AG08396 (cell line): ENCODE measurements at places on chromosomes 5 and 9.
A peak's percentile ranks its signal among the peaks of the same experiment; 100 is the strongest.

GRCh38 chr9:133122935-133123611 lies 2.0 kb upstream of the RALGDS start:
- no peak for DNase-seq

DNA sequence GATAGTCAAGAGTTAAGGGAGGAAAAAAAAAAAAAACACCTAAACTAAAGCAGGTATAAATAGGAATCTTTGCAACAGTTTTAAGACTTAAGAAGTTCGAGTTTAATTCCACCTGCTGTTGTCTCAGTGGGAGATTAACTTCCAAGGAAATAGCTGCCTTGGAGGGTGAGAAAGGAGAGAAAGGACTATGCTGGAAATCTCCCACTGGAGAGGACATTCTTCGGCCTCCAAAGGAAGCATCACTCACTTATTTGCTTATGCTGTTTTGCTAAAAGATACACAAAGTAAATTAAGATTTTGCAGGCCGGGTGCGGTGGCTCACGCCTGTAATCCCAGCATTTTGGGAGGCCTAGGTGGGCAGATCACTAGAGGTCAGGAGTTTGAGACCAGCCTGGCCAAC lies 317.9 kb upstream of the MPDZ start:
- no peak for DNase-seq

GRCh38 chr9:110255463-110256379 lies 586 bp downstream of the TXN start:
- peak; percentile 45 for DNase-seq

GRCh38 chr9:111381006-111381405 lies 51.0 kb upstream of the OR2K2 start:
- DNase-seq = no peak

DNA sequence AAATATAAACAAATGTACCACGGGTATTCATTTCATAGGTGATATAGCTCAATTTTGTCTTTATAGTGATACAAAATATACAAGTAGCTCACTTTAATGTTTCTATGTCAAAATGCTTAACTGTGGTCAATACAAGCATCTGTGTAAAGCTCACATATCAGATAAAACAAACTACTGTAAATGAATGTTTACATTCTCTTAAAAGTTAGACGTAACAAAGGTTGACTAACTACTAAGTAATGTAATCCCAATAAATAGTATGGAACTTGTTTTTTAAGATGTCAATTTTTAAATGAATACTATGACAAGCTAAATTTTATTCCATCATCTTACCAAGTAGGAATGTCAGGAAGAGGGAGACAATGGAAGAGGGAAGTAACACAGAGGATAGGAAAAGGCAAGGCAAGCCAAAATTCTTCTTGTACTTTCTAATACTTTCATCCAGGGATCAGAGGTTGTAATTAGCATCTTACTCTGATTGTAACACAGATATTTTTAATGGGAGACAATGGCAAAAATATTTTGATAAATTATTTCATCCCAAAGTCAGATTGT lies 105.5 kb downstream of the STRBP start:
- no peak for DNase-seq

DNA sequence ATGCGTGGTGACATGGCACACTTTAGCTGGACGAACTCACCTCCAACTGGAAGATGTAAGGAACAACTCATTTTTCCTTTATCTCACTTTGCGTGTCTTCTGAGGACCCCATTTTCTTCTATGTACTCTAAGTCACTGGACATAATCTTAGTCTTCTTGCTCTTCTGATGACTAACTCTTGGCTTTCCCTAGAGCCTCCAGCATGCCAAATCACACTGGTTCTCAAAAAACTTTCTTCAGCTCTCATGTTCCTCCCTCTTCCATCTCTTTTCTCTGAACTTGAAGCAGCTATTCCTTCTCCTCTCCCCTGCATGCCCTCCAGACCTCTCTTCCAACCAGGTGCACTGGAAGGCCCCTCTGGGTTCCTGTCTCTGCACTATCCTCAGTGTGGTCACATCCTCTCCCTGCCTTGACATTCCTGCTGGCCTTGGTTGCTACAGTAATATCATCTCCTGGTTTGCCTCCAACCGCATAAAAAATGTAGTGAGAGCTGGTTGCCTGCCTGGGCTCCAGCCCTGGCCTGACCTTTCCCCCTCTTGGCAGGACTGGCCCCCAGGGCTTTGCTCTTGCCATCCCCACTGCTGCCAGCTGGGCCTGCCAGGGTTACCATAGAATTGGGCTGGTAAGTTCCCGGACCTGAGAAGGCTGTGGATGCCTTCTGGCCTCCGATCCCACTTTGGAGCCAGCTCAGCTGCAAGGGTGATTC lies 44.8 kb upstream of the BNC2 start:
- no peak for DNase-seq

- peak; percentile 50 for DNase-seq
Measured at GRCh38 chr5:74543162-74543995, 97.1 kb downstream of the ENC1 start.

GRCh38 chr5:123094919-123095797 lies 6.1 kb downstream of the PRDM6 start:
- peak; percentile 55 for DNase-seq

DNA sequence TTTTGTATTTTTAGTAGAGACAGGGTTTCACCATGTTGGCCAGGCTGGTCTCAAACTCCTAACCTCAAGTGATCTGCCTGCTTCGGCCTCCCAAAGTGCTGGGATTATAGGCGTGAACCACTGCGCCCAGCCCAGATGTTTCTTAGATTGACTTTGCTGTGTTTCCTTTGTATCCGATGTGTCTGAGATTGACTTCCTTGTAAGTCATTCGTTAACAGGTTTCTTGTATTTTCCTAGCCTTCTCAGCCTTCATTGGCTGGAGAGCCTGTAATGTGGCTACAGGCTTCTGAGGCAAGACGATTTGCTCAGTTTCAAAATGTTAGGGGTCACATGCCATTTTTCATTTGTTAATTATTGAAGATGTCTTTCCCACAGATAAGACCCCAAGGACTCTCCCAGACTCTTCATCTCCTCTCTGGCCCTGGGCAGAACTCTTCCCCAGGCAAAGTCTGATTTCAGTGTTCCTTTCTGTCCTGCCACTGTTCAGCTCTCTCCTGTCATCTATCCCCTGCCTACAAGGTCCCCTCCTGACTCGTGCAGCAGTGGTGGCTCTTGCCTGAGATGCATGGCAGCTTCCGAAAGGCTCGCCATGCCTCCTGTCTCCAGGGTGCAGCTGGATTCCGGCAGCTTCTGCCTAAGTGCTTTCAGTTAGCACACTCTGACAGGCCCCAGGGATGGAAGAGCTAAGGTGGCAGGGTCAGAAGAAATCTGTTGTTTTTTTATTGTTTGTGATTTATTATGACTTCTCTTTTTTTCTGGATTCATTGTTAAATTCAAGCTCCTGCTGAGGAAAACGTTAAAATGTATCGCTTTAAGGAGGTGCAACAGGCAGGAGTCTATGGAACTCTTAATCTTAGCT lies 206.4 kb downstream of the AOPEP start:
- no peak for DNase-seq

DNA sequence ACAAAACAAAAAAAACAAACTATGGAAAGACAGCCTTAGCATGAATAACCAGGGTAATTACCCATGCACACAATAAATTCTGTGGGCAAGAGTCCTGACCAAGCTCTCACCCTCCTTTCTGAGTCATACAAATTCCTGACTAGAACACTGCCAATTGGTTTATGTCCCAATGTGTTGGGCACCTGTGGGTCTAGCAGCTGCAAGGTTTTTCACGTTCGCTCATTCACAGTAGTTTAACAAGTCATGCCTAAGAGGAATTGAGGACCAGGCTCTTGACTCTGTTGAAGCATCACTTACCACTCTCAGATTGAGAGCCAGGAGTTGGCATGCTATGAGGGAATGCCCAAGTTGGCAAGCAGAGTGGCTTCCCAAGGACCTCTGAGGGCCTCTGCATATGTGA lies 205.5 kb upstream of the SLC24A2 start:
- DNase-seq = no peak

DNA sequence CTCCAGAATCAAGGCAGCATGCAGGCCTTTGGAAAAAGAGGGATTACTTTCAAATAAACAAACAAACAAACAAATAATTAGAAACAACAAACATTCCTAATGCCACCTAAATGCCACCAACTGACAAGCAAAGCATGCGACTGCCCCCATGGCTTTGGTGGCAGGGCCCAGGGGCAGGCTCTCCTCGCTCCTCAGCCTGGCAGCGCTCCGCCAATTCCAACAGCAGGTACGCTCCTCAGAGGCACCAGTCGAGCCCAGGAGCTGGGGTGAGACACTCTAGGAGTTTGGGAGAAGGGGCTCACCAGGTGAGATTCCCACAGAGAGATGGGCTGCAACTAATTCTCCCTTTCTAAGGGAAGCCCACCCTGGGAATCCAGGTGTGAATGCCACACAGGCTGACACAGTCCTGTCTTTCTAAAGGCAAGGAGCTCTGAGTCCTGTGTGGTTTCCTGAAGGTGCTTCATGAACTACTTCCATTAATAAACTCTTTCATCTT lies 27.8 kb downstream of the CSF2 start:
- no peak for DNase-seq

DNA sequence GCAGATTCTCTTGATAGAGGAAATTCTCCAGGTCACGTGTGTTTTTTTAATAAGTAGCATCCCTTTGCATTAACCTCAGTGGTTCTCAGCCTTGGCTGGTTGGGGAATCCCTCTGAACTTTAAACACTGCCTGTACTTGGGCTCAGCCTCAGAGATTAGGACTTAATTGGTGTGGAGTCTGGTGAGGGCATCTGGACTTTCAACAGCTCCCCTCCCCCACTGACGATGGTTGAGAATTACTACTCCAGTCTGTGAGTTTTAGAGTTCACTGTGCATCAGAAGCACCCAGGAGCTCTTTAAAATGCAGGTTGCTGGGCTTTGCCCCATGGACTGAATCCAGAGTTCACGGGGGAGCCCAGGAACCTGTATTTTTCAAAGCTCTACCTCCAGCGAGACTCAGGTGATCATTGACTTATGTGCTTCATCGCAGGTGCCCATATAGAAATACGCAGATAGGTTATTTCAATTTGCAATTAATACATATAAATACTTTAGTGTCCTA lies 71.4 kb downstream of the DAPK1 start:
- no peak for DNase-seq

DNA sequence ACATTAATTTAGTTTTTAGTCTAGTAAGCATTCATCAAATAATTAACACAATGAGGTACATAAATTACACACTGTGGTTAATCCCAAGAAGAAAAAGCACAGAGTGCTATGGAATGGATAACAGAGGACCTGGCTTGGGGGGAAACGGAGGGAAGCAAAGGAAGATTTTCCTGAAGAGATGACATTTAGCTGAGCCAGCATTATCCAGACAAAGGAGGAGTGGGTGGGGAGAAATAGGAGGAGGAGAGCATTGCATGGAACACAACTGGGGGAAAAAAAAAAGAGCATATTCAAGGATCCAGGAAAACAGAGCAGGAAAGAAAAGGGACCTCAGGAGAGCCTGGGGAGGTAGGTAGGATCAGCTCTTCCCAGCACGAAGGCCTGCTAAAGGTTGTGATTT lies 170.8 kb downstream of the DNAH5 start:
- DNase-seq = no peak

DNA sequence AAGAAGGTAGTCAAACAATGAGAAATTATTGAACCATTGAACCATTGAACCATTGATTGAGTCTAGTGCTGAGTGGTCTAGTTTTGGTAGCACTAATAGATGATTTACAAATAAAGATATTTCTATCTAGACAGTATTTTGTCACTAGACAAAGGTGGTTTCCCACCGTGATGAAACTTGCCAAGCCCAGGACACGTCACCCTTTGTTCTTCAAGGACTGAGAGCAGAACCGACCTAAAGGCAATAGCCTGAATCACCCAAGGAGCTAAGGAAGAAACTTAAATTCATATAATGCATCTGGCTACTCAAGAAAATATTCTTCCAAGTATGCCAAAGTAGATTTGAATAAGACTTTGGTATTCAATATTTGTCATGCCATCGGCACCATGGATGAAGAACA lies 103.3 kb downstream of the ESM1 start:
- no peak for DNase-seq
